Posterior vena cava (tissue), 2 donors: ENCODE measurements at places on chromosomes 16 and 17. TPM values are rescaled to one million over a fixed set of nuclear protein-coding genes. Genes with fewer than 3 reads are reported as not detected.

The YBX2 gene
- total RNA-seq: 1.7 TPM

GRCh38 chr16:30755955-30756780 is 5.7 kb downstream of the CFAP119 start:
- DNase-seq: no peak

- no peak for DNase-seq
These were observed 17.5 kb downstream of the HS3ST4 start for GRCh38 chr16:25709213-25709612.

- no peak for DNase-seq
These were observed 21.5 kb downstream of the TNS4 start for GRCh38 chr17:40479754-40480480.

The LITAF gene
- total RNA-seq: 76.4 TPM

GRCh38 chr16:83343935-83344366 is 463.8 kb upstream of the HSBP1 start:
- DNase-seq: no peak

GRCh38 chr16:54933281-54934011 is 2.8 kb downstream of the IRX5 start:
- DNase-seq: no peak

- DNase-seq: peak; percentile 37
These were observed 12.9 kb downstream of the ZNF319 start for GRCh38 chr16:57987441-57988177.

- no peak for DNase-seq
These were observed 29.5 kb downstream of the SHISA9 start for GRCh38 chr16:12930881-12931280.

GRCh38 chr16:3458278-3458851 is 14.9 kb downstream of the NAA60 start:
- no peak for DNase-seq

The SYNGR3 gene
- 0.33 TPM for total RNA-seq

- DNase-seq: no peak
These were observed 4.9 kb downstream of the MYH1 start for GRCh38 chr17:10513299-10514067.

- no peak for DNase-seq
These were observed 47.4 kb upstream of the MEIOC start for GRCh38 chr17:44608727-44609435.

The CCDC78 gene
- 0.52 TPM for total RNA-seq

The BAIAP2 gene
- total RNA-seq: 30.5 TPM

DNA sequence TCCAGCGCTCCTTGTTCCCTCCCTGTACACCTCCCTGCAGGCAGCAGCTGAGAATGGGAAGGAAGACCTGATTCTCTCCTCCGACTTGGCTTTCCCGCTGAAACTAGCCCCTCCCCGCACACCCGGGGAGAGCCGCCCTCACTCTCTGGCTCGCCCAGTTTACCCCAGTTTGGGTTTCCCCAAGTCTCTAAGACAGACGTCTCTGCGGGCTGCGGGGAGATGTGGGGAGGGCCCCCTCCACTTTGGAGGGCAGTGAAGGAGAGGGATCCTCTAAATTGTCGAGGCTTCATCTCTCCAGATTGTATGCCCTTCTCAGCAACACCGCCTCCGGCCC is 797 bp downstream of the GRB7 start:
- no peak for DNase-seq

GRCh38 chr16:68835970-68836369 is 7.4 kb upstream of the TANGO6 start:
- DNase-seq: no peak

DNA sequence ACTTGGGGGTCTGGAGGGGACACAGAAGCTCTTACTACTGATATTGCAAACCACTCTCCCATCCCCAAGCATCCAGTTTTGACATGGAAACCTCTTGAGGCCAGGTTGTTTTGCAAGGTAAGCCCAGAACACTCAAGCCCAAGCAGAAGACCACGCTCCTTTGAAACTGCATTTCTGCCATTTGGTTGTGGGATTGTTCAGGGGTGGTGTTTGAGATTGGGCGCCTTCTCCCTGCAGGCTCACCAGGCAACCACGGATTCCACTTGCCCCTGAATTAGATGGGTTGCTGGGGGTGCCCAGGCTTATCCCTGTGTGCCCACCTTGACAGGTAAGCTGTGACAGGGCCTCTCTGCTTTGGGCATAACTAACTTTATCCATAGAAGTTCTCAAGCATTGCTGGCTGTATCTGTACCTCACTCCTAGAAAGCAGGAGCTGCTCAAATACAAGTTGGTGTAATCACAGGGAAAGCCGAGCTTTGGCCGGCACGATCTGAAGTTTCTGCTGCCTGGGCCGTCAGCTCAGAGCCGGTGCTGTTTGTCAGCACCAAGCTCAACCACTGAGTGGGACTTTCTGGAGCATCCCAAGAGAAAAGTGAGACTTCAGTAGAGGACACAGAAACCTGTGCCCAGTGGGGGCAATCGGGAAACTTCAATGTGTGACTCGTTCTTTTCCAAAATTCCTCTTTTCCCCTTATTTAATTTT is 93.6 kb downstream of the CYLD start:
- no peak for DNase-seq

DNA sequence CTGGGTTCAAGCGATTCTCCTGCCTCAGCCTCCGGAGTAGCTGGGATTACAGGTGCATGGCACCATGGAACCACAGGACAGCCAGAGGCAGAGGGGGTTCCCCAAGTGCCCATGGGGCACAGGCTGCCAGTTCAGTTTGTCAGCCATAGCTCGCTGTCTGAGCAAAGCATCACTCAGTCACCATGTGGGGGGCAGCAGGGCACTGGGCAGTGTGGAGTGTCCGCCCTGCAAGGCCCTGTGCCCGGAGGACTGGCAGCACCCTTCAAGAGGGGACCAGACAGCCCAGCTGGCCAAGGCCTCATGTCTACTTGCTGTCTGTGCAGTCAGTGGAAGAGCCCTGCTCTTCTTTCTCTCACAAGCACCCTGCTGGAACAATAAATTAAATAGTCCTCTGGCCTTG is 6.4 kb downstream of the ALYREF start:
- no peak for DNase-seq

GRCh38 chr17:67675481-67675880 is 42.3 kb upstream of the NOL11 start:
- no peak for DNase-seq
